ENCODE measurements at places on chromosomes 6 and 20.

DNA sequence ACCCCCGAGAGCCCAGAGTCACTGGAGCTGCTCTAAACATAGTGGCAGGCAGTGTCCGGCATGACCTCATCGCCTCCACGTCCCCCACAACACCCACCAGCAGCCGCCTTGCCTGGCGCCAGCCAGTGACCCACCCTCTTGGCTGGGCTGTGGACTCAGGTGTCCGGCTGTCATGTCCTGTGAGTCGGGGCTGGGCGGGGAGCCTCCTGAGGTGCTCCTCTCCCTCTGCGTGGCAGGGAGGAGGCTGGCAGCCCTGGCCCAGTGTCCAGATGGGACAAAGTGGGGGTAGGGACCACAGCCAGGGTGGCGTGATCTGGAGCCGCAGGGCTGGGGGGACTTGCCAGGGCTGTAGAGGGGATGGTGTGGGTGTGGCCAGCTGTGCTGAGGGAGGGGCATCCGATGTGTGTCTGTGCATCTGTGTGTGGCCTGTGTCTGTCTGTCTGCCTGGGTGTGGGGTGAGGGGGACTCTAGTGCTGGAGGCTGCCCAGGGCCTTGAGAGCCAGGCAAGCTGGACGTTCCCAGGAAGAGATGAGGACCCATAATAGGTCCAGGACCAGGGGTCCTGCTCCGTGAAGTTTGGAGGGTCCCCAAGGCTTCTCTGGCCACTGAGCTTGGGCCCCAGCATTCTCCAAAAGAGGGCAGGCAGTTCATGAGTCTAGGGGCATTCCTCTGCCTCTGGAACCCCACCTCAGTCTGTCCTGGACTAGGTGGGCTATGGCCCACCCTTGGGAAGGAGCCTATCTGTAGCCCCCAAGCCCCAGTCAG lies 2.3 kb upstream of the SOX18 start:
- DNase-seq: no peak

- no peak for DNase-seq
Measured at GRCh38 chr6:7143476-7143974, 35.8 kb downstream of the RREB1 start.

- DNase-seq: no peak
Measured at GRCh38 chr6:23145781-23146180, 576.4 kb downstream of the HDGFL1 start.

DNA sequence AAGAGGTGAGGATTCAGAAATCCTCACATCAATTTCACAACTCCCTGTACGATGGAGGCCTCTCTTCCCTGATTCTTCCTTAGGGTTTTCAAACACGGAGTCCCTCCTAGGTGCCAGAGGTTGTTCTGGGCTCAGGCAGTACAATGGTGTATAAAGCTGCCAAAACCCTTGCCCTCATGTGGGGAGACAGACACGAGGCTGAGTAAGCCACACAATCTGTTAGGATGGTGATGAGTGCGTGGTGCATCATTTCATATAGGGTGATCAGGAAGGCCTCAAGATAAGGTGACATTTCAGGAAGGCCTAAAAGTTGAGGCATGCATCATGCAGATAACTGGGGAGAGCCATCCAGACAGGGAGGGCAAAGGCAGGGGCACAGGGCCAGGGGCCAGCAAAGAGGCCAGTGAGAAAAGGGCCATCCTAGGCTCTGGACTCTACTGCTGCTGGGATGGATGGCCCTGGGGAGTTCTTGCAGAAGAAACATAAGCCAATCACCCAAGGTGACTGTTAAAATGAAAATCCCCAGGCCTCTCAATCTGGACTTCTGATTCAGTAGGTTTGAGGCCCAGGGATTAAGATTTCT lies 186.5 kb downstream of the PRKN start:
- DNase-seq: no peak

GRCh38 chr6:119742188-119742803 lies 392.7 kb upstream of the MAN1A1 start:
- DNase-seq: peak; percentile 41

DNA sequence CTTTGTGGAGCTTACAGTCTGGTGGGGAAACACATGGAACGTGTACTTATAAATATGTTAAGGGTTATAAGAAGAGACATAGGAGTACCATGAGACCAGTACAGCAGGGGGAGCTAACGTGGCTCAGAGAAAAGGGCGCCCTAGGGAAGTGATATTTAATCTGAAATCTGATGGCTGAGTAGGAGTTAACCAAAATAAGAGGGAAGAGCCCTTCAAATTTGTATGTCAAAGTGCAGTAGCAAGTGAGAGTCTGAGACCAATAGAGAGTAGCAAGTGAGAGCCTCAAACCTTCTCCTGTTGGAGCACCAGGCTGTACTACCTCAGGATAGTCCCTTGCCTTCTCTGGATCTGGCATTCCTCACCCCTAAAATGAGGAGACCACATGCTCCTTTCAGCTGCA lies 6.1 kb upstream of the PKIG start:
- peak; percentile 67 for DNase-seq

DNA sequence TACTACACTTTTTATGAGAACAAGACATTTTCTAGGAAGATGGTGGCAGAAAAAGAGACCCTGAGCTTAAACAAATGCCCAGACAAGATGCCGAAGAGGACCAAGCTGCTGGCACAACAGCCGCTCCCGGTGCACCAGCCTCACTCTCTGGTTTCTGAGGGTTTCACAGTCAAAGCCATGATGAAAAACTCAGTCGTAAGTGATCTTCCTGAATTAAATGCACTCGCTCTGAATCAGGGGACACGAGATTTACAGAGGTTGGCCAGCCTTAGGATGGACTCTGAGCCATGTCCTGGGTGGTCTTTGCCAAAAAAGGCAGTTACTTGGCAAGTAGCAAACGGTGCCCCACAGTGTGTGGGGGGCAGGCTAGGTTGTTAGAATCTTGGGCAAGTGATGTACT lies 423 bp downstream of the PACRG start:
- no peak for DNase-seq

GRCh38 chr6:137046871-137047412 lies 2.2 kb upstream of the IL20RA start:
- no peak for DNase-seq

GRCh38 chr6:26476896-26477295 lies 19.1 kb downstream of the BTN2A1 start:
- DNase-seq: no peak

- DNase-seq: no peak
Measured at GRCh38 chr20:40746251-40746650, 57.2 kb upstream of the MAFB start.

- DNase-seq: no peak
Measured at GRCh38 chr6:83071023-83071422, 3.6 kb downstream of the DOP1A start.

- no peak for DNase-seq
Measured at GRCh38 chr6:151682922-151683321, 124.6 kb upstream of the ESR1 start.

DNA sequence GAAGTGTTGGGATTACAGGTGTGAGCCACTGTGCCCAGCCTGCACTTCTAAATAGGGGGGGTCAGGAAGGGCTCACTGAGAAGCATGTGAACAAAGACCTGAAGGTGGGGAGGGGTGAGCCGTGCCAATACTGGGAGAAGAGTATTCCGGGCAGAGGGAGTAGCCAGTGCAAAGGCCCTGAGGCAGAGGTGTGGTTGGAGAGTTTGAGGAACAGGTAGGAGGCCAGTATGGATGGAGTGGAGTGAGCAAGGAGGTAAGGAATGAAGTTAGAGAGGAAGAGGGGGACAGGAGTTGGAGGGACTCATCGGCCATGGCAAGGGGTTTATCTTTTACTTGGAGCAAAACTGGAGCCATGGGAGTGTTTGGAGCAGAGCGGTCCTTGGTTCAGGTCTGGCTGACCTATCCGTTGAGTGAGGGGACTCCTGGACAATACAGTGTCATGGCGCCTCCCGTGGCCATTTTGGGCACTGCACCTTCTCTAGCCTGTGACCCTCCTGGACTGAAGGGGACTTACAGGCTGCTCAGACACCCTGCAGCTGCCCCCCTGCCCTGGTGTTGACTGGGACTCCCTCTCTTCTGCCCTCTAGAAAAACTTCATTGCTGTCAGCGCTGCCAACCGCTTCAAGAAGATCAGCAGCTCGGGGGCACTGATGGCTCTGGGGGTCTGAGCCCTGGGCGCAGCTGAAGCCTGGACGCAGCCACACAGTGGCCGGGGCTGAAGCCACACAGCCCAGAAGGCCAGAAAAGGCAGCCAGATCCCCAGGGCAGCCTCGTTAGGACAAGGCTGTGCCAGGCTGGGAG lies 12.1 kb downstream of the FOXS1 start:
- no peak for DNase-seq

DNA sequence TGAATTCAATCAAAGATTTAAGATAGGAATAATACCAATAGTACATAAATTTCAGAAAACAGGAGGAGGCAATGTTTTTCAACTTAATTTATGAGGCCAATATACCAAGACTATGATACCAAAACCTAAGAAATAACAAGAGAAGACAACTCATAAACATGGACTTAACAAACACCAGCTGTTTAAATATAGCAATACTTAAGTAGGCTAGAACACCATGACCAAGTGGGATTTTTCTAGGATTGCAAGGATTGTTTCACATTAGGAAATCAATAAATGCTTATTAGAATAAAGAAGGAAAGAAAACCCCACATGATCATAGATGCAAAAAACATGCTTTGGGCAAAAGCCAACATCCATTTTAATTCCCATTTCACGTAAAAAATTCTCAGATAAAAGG lies 355.1 kb downstream of the EPM2A start:
- DNase-seq: no peak

- DNase-seq: no peak
Measured at GRCh38 chr20:32167552-32167951, 40.0 kb downstream of the PLAGL2 start.
